ENCODE measurements at places on chromosomes 7 and 10.

DNA sequence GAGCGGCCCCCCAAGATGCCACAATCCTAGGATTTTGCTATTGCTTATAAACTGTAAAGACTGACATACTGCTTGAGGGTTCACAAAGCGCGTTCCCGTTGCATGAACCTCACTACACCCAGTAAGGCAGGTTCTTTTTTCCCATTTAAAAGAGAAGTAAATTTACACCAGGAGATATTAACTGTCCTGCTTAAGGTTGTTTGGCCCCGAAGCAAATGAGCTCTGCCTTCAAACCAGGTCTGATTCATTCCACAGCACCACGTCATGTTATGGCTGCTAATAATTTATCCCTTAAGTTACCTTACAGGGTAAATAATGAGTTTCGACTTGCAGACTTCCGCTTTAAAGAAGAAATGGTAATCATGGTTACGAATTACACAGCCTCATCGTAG is 559 bp upstream of the FKBP14 start:
- DNase-seq: no peak

GRCh38 chr7:131111081-131111576 is 216.5 kb upstream of the MKLN1 start:
- no peak for DNase-seq

GRCh38 chr7:25007668-25008067 is 27.7 kb upstream of the OSBPL3 start:
- DNase-seq: no peak

DNA sequence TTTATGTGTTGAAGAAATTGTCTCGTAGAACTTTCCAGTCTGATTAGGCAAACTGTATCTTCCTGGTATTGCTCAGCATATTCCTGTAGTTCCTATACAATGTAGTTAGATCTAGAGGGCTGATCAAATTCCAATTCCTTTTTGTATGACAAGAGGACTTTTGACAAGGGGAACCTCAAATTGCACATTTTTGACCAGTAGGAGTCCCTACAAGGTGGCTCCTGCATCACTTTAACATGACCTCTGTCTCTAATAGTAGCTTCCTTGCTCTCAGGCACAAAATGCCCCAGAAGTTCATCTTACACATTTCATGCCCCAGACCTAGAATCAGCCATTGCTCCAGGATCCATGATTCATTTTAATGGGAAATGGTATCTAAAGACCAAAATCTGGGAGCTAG is 18.7 kb downstream of the HERPUD2 start:
- no peak for DNase-seq

GRCh38 chr10:48778193-48778857 is 93.7 kb downstream of the WDFY4 start:
- no peak for DNase-seq

DNA sequence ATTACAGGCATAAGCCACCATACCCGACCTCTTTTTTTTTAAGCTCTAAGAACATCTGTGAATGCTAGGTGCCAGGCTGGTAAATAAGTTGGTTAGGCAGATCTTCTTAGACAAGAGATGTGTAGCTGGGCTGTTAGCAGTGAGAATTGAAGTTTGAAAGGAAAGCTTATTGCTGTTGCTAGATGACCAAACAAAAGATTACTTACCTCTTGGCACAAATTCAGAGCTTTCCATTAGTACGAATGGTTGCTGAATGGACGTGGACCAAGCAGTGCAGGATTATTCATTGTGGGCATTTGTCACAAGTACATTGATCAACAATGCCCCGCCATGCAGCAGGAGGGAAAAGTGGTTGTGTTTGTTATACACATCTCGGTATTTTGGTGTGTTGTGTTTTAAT is 131.2 kb downstream of the GFRA1 start:
- no peak for DNase-seq

DNA sequence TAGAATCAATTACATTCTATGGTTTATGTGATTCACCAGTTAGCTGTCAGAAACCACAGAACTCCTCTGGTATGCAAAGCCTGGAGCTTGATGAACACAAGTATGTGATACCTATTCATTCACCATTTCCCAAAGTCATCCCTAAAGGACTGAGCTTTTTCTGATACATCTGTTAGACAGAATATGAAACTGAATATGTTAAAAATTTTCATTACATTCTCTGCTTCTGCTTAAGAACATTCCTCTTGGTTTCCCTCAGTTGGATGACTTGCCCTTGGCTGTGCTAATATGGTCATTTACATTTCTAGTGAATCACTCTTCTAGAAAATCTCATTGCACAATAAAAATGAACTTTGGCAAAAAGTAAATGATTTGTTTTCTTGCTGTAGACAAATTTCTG is 10.8 kb upstream of the PON1 start:
- DNase-seq: no peak

- no peak for DNase-seq
Measured at GRCh38 chr10:85993840-85994507, 372.6 kb downstream of the GRID1 start.

- no peak for DNase-seq
Measured at GRCh38 chr7:41889040-41889439, 186.2 kb upstream of the INHBA start.

- DNase-seq: no peak
Measured at GRCh38 chr7:4237296-4238235, 444.5 kb upstream of the FOXK1 start.

GRCh38 chr7:55185941-55186609 is 167.3 kb downstream of the EGFR start:
- DNase-seq: no peak

- no peak for DNase-seq
Measured at GRCh38 chr10:95434583-95434982, 126.6 kb downstream of the SORBS1 start.

DNA sequence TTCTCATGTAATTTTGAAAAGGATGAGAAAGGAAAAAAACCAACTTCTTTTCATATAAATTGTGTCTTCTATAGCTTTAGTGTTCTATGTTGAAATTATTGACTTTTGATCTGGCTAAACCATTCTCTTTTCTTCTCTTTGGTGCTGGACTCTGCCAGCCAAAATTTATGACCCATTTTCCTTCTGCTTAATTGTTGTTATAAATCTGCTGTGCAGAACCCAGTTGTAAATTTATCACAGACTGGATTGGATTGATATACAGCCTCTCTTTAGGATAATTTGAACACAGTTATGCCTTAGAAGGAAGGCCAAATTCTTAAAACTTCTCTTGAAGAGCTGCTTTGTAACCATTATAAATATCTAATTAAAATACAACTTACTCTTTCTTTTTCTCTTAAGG is 93.8 kb downstream of the PARP12 start:
- DNase-seq: no peak

- DNase-seq: no peak
Measured at GRCh38 chr10:69160809-69161241, 19.2 kb upstream of the SUPV3L1 start.

GRCh38 chr7:131557652-131558385 is 1.4 kb upstream of the PODXL start:
- DNase-seq: no peak

DNA sequence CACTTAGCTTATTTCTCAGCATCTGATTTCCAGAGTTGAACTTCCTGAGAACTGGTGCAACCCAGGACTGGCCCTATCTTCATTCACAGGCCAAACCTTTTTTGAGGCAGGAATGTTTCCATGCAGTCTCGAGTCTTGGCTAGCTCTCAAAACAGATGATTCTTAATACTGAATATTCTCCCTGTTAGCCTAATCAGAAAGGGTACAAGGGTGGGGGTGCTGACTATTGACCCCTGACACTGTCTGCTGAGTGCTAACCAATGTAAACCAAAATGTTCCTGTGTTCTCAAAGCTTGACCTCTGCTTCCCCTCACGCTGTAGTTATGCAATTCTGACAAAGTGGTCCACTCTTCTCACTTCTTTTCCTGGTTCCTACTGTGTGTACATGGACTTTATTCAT is 25.3 kb downstream of the VWDE start:
- no peak for DNase-seq

GRCh38 chr7:103821092-103821491 is 168.4 kb downstream of the RELN start:
- DNase-seq: no peak

- no peak for DNase-seq
Measured at GRCh38 chr10:59678884-59679301, 30.8 kb downstream of the SLC16A9 start.

GRCh38 chr7:48173756-48174382 is 2.6 kb downstream of the ABCA13 start:
- DNase-seq: no peak

- no peak for DNase-seq
Measured at GRCh38 chr10:48503293-48503911, 101.5 kb downstream of the ARHGAP22 start.

GRCh38 chr7:76428149-76428823 is 3.5 kb downstream of the ZP3 start:
- DNase-seq: no peak

- DNase-seq: no peak
Measured at GRCh38 chr7:155611808-155612447, 32.5 kb upstream of the RBM33 start.

DNA sequence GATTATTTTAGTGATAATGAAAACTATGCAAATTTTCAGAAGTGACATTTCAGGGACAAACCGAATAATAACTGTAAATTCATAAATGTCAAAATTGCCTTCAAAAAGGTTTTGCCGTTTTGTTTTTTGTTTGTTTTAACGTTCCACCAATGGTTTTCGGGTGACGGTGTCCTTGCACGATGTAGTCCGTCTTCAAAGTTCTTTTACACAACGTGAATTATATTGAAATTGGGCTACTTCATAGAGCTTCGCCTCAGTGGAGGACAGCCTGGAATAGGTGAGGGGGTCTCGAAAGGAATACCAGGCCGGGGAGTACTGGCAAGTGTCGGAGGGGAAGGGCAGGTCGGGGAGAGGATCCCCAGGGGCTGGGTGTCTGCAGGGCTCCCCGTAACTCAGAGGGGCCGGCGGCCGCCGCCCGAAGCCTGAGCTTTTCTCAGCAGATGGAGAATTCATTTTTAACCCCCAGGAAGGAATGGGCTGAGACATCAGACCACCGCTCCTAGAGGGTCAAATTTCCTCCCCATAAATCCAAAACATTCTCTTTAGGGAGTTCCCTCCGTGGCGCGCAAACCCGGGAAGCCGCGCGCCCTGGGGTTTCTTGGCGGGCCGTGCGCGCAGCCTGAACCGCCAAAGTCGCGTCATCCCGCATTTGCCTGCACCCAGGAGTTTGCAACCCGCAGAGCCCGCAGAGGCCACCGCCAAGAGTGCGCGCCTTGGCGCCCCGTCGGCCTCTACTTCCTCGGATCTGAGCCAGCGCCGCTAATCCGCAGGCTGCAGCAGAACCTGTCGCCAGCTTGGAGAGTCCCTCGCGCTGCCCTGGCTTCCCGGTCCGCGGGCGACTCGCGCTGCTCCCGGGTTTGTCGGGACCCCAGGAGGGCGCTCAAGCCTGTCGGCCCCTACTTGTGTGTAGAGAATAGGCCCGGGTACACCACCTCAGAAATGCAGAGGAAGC is 17.3 kb upstream of the EVX1 start:
- no peak for DNase-seq

DNA sequence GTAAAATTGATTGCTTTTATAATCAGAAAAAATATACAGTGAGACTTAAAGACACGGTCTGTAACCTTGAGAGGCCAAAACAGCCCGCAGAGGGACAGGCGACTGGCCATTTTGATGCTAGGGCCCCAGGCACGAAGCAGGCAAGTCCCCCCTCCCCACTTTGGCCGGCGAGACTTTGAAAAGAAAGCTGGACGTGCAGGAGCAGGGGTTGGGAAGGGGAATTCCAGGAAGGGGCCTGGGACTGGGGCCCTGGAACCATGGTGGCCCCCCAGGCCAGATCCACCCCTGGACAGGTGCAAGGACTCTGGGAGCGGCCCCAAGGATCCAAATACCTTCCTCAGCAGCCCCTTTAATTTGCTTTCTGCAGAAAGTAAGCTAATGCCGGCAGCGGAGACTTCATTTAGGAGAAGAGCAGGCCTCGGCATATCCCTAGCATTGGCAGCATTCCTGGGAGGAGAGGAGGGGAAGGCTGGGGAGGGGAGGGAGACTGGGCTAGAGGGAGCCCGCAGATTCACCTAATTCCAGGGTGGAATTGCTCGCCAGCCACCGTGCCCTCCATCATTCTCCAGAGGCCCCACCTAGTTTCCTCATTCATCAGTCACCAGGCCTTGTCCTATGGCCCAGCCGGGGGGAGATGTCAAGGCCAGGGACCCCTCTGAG is 24.9 kb upstream of the TNRC18 start:
- DNase-seq: no peak

DNA sequence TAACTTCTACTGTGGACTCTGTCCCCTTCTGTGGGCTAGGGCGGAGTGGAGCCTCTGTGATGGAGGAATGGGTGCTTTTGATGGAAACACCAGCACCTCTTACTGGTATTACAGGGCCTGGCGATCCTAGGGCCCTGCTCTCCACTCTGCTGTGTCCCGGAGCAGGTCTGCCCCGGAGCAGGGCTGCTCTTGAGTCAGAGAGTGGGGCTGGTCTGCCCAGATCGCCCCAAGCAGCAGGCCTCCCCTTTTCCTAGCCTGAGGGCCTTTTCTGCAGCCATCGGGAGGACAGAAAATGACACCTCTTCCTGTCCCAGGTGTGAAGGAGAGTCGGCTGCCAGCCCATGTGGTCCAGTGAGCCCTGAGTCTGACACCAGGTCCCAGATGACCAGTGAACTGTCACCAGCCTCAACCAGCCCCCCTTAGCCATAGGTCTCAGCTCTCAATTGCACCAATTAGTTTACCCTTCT is 1.4 kb downstream of the ZNF282 start:
- DNase-seq: no peak

GRCh38 chr7:32658467-32658869 is 163.2 kb downstream of the AVL9 start:
- no peak for DNase-seq

DNA sequence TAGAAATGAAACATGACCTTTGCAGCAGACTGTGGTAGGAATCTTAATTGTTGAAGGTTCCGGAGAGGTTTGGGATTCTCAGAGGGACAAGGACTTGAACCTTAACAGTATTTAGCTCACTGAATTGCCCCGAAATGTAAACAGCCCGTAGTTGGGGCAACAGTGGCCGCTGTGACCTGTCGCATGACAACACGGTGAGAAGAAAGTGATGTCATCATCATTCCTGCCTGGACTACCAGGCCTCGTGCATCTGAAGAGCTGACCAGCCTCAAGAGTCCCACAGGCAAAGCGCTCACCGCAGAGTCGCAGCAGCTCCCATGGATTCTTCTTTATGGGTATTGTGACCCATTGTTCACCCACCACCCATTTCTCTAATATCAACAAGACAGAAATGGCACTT is 250.6 kb downstream of the KLF6 start:
- no peak for DNase-seq

- DNase-seq: no peak
Measured at GRCh38 chr10:93138113-93138870, 64.6 kb downstream of the CYP26A1 start.

DNA sequence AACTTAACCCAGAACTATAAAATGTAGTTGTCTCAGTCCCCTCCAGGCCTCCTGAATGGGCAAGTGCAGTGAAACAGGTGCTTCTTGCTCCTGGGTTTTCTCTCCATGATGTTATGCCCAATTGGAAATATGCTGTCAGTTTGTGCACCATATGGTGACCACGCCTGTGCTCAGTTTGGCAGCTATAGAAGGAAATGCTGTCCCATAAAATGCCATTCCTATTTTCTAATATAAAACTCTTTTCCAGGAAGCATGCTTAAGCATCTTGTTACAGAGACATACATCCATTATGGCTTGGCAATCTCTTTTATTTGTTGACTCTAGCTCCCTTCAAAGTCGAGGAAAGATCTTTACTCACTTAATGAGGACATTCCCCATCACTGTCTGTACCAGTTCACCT is 45.2 kb downstream of the FGFBP3 start:
- DNase-seq: no peak

- no peak for DNase-seq
Measured at GRCh38 chr7:157358753-157359096, 21.9 kb downstream of the DNAJB6 start.

- DNase-seq: no peak
Measured at GRCh38 chr7:37085600-37085999, 361.3 kb upstream of the AOAH start.

GRCh38 chr7:143299840-143300239 is 11.7 kb downstream of the CASP2 start:
- peak; percentile 27 for DNase-seq
